ENCODE measurements at places on chromosomes 12 and 14.

GRCh38 chr14:89242652-89243279 is 174.3 kb downstream of the FOXN3 start:
- no peak for DNase-seq

GRCh38 chr12:127035011-127035879 is 1231.7 kb upstream of the TMEM132C start:
- peak; percentile 6 for DNase-seq

GRCh38 chr14:100067971-100068959 is 3.0 kb downstream of the EVL start:
- peak; percentile 34 for DNase-seq

DNA sequence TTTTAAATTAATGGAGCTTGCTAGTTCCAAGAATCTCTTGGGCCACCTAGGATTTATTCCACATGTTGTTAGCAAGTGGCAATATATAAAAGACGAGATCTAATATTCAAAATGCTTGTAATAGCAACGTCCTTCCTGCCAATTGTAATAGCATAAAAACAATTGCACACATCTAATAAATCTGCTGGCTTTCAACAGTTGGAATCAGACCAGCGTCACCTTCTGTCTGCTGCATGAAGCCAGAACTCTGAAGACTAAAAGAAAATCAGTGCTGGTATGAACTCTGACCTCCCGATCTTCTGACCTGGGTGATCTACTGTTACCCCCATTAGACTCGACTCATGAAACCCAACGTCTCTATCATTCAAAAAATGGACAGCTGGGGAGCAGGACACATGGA is 100.6 kb downstream of the DIO2 start:
- no peak for DNase-seq

GRCh38 chr12:78208092-78208491 is 377.4 kb downstream of the NAV3 start:
- DNase-seq = peak; percentile 77

DNA sequence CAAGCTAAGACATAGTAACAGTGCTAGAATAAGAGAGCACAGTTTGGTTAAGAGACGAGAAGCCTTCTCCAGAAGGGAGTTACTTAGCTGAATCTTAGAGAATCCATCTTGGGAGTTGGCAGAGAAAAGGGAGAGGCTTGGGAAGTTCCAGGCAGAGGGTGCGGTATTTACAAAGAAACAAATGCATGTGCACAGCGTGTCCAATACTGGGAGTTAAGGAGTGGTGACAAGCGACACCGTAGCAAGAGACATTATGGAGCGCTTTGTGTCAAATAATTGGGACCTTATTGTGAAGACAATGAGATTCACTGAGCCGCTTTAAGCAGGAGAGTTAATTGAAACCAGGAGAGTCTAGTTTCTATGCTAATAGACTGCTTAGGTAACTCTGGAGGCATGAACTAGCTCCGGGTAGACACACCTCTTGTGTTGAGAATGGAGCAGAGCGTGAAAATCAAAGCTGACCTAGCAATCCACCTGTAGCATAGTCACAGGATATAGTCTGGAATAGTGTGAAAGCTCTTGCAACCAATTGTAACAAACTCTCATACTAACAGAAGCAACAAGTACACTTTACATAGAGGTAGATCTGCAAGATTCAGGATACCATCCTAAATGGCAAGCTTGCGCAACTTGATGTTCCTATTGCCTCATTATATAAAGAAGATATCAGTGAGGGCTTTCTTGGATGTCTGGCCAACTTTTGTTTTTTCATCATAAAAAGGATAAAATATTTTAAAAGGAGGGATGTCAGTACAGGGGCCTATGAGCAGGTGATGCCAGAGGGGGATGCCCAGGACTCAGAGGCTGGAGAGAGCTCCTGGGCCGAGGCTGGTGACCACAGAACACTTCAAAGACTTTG is 5.3 kb downstream of the ALDH1L2 start:
- no peak for DNase-seq

DNA sequence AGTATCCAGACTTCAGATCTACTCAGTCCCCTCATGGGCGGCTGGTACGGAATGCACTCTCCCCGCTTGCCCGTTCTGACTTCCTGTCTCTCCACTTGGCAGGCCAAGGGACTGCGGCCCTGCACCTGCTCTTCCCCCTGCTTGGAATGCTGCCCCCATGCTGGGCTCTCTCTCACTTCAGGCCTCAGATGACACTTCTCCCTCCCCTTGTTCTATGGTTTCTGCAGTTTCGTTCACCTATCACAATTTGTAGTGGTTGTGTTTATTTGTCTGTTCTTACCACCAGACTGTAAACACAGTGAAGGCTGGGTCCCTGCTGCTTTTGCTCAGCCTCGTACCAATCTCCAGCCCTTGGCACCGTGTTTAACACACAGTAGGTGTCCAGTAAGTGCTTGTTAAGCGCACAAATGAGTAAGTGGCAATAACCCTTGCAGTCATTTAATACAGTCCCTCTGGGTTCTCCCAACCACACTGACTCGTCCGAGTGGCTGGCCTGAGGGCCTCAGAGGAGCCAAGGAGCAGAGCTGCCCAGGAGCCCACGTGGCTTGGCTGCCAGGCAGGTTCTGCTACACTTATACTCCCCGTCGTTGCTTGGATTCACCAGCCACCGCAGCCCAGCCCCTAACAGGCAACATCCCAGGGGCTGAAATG is 11.8 kb downstream of the SLC6A12 start:
- DNase-seq = no peak

DNA sequence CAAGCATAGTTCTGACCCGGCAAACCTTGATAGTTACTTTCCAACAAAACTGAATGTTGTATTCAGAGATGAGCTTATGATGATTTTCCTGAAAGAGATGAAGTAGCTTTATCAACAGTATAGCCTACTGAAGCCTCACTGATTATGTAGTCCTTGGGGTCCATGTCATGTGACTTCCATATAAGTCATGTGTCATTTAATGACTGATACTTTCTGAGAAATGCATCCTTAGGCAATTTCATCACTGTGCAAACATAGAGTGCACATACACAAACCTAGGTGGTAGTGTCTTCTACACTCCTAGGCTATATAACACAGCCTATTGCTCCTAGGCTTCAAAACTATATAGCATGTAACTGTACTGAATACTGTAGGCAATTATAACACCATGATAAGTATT is 28.5 kb upstream of the TUBA1C start:
- no peak for DNase-seq

DNA sequence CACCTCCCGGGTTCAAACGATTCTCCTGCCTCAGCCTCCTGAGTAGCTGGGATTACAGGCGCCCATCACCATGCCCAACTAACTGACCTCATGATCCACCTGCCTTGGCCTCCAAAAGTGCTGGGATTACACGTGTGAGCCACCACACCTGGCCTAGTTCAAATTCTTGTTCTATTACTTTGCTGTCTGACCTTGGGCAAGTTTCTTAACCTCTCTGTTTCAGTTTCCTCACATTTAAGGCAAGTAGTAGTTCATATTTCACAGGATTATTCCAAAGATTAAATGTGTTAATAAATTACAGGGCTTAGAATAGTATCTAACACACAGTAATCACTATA is 10.9 kb downstream of the RXYLT1 start:
- DNase-seq = no peak

GRCh38 chr12:19741132-19741489 is 301.8 kb downstream of the AEBP2 start:
- no peak for DNase-seq

- no peak for DNase-seq
Observed at GRCh38 chr14:94346841-94347240, 23.7 kb upstream of the SERPINA6 start.

GRCh38 chr12:118357257-118358007 is 15.3 kb downstream of the TAOK3 start:
- peak; percentile 74 for DNase-seq

DNA sequence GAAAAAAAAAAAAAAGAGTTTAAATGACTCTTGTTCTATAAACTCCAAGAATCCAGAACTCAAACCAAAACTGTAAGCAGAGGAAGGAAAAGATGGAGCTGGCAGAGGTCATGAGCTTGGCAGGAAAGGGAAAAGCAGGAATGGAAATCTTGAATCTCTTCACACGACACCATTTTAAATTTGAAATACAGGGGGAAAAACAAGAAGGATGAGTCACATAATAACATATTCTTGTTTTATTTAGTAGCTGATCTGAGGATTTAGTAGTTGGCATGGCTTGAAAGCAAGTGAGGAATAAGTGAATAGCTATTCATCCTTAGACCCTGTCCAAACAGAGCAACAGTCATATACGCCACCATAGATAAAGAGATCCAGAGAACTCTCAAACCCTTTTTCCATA is 35.0 kb downstream of the EPS8 start:
- peak; percentile 56 for DNase-seq

DNA sequence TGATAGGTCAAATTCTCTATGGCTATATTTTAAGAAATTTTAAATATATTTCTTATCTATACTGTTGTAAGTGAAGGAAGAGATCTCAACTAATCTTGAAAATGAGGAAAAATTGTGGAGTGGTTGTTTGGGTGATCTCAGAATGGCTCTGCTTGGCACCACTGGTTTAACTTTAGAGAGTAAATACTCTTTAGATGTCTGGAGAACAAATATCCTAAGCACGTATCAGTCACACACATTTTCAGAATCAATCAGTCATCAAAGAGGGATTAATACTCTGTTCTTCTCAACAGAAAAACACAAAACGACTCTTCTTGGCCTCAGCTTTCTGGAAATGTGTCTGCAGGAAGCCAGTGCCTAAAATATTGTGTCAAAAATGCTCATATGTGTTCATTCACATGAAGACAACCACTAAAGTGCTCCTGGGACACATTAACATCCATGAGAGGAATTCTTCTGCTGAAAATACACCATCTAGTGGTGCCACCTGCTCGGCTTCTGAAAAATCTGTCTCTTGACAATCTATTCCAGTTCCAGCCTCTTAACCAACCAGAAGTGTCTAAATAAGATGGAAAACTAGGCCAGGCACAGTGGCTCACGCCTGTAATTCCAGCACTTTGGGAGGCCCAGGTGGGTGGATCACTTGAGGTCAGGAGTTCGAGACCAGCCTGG is 81.1 kb upstream of the CCDC198 start:
- DNase-seq = no peak

DNA sequence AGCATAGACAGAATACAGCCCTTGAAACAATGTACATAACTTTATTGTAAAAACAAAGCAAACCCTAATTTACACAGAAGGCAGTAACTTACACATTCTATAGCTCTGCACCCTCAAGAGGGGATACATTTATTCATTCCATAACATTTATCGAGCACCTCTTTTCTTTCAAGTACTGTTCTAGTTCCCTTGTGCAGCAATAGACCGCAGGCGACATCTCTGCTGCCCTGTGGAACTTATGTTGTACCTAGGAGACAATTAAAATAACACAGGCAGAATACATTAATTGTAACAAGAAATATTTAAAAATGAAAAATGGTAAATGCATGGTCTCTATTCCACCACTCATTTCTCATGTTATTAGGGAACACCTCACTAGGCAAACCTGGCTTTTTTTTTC is 1.4 kb upstream of the ARHGDIB start:
- DNase-seq = no peak
